Adipocyte (in vitro differentiated cells): ENCODE measurements at places on chromosomes 2 and 18.

GRCh38 chr18:10247742-10248082 is 206.7 kb upstream of the APCDD1 start:
- no peak for DNase-seq

DNA sequence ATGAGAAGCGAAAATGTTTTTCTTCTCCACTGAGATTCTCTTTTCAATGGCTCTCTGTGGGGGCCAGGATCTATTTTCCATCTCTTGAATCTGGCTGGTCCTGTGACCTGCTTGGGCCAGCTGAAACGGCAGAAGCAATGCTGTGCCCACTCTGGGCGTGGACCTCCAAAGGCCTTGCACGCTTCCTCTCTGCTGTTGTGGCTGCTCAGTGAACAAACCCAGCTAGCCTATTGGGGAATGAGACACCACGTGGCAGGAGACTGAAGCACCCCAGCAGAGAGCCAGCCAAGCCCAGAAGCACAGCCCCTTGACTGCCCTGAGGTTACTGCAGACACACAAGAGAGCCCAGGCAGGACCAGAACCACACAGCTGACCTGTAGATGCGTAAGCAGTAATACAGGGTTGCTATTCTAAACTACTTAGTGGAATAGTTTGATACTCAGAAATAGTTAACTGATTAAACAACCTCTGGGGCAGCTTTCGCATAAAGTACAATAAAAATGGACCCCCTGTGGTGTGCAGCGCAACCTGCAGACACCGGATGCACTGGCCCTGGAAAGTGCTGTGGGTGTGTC is 221.7 kb upstream of the SH3BP4 start:
- no peak for DNase-seq

DNA sequence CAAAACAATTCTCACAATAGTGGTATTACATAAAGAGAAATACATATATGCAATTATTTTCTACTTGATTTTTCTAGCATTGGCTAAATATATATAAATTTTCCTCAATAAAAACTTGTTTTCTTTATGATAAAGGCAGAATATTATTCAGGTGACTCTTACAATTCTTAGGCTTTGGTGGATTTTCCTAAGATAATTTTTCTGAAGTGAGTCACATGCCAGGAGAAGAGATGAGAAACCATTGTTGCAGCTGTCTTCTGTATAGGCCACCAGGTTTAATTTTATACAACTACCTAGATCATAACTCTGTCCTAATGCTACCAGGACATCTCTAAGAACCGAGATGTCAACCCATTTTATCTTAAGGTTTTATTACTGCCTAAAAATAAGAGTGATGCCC is 552.4 kb upstream of the CDH2 start:
- peak; percentile 36 for DNase-seq

DNA sequence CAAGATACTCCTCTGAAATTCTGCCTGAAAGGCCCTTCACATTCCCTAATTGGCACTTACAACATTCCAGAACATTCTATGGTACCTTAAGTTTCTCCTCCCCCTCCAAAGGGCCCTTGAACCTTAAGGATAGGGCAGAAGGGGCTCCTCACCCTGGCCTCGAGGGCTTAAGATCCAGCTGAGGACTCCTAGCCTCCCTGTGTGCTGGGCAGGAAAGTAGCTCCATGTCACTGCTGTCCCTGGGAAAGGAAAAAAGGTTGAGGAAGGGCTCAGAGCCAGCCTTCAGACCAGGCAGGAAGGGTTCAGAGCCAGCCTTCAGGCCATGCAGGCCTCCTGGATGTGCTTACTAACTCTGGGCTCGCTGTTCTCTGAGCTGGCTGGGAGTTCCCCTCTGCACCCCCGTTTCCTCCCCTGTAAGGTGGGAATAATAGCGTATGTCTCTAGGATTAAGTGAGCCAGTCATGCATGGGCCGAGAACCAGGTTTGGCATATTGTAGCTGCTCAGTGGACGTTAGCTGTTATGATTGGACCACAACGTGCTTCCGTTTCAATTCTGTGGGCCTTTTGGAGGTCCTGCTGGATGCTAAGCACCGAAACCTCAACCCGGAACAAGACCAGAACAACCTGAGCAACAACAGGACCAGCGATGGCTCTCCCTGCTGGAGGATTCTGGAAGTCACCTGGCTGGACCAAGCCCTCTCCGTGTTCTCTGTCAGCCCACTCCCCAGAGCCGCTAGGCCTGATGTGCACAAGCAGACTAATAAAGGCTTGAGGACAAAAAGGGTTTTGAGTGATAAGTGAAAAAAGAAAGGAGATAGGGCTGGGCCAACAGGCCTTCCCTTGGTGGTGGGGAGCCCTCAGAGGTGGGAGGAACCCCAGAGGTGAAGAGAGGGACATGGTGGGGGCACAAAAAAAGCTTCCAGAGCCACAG is 1.0 kb upstream of the B3GNT7 start:
- no peak for DNase-seq

GRCh38 chr2:70045932-70046331 is 41.3 kb upstream of the PCBP1 start:
- DNase-seq: no peak

DNA sequence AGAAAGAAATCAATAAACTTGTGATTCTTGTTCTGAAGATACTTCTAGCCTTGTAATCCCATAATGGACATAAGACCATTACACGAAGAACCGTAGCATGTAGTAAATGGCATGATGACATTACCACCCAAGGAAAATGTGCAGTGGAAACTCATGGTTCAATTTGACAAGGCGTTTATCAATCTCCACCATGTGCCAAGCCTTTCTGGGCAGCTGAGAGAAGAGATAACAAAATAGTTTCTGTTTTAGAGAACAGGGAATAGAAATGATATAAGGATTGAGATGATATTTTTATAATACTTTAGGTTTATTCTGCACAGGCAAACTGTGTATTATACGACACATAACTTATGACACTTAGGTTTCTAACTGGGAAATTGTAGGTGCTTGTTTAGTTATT is 19.2 kb downstream of the ABI2 start:
- DNase-seq: no peak
